ENCODE measurements at places on chromosomes 13 and 19.

- no peak for DNase-seq
These were observed 186.2 kb downstream of the USP12 start for GRCh38 chr13:26985285-26985878.

- DNase-seq = no peak
These were observed 364.9 kb downstream of the OXGR1 start for GRCh38 chr13:96629331-96629730.

- DNase-seq = no peak
These were observed 55.7 kb upstream of the PTPRS start for GRCh38 chr19:5396096-5396939.

DNA sequence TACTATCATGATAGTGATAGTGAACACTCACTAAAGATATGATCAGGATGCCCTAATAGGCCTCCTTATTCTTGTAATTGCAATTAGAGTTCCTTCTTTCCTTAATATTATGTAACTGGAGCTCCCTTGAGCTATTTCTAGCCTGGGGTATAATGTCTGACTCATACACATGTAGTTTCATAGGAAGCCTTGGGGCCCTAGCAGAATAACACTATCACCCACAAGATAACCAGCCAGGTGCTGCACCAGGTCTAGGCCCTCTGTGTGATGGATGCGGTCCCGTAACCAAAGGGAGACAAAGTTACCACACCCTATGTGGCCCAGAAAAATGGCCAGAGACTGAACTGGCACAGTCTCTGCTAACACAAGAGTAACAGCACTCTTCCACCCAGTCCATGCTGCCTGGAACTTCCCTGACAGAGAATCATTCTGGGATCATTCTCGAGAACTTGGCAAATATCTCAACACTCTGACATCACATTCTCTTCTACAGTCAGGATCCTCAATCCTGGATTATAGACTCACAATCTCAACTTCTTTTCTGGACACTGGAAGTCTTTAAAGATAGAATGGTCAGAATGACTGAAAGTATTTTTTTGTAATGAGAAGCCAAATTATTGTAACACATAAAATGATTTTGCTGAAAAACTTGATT, 32.6 kb upstream of the IGFL4 start:
- DNase-seq = no peak

GRCh38 chr13:48892688-48893075, 83.0 kb upstream of the FNDC3A start:
- DNase-seq = no peak

- DNase-seq = no peak
These were observed 21.1 kb upstream of the ZNF766 start for GRCh38 chr19:52248241-52248640.

- DNase-seq = no peak
These were observed 32.2 kb downstream of the EXOC3L2 start for GRCh38 chr19:45213031-45213430.

DNA sequence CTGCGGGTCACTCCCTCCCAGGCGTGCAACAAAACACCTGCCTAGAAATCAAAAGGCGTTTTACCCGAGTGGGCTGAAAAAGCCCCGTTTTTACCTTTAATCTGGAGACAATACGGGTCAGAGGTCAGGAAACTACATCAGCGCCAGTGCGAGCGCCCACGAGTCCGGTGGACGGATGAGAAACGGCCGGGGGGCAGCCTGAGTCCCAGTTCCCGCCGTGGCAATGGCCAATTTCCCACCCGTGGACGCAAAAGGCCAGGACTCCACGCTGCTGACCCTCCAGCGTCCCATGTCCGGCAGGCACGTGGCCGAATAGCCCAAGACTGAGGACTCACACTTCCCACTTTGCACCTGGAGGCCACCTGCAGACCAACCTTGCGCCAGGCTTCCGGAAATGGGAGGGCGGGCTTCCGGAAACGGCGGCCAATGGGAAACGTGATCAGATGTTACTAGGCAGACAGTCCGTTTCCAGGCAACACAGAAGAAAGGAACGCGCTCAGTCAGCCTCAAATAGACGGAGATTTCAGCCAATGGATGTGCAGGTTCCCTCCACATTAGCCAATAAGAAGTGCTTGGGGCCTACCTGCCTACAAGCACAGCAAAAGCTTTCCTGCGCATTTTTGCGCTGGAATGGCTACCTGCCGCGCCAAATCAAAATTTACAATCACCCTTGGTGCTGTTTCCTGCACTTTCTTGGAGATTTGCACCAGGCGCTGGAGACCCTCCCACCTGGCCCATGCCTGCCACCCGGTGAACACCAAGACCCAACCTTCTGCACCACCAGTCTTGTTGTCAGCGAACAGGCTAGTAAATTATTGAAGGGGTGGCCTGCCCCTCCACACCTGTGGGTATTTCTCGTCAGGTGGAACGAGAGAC, 47.4 kb downstream of the ZFP14 start:
- peak; percentile 43 for DNase-seq

DNA sequence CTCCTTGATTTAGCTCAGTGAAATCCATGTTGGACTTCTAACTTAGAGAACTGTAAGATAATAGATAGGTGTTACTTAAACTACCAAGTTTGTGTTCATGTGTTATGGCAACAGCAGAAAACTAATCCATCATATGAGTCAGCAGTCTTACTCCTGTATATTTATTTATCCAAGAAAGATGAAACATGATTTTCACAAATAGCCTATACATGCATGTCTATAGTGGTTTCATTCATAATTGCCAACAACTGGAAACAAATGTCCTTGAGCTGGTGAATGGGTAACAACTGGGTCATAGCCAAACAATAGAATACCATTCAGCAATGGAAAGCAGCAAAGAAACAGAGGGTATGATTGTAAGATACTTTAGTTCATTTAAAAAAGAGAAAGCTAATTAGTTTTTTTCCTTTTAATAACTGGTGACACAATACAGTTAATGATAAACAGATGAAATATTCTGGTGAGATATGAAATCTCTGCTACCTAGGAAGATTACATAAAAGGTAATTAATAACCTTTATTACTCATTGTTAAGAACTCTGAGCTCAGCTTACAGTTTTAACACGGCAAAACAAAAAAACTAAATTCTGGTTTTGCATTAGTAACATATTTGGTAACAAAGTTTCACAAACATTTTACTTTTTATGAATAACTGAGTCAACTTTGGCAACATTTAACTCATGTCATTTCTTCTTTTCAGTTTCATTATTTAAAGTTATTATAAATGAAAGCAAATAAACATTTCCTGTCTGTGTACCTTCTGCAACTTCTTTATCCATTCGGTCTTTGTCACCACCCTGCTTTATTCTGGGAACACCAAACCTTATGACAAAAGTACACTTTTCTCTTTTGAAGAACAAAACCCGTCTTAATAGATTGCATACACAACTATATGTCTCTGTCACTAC, 181.3 kb downstream of the LIG4 start:
- no peak for DNase-seq

DNA sequence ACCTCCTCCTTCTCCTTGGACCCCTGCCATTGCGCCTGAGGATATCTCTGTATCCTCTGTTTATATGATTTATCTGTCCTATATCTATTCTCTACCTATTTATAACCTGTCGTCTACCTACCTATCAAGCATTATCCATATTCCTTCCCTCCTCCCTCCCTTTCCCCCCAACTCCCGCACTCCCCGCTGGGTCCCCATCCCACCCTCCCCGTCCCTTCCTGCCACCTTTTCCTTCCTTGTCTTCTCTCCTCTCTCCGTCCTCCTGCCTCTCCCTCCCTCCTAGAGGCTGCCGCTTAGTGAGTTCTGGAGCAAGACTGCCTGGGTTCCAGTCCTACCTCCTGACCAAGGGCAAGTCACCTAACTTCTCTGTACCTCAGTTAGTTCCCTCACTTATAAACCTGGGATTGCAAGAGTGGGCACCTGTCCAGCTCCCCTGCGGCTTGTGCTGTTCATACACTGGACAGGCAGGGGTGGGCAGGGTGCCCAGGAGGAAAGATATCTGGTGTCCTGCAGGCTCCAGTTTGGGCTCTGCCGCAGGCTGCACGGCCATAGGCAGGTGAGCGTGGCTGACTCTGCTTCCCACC, 16.1 kb downstream of the TTYH1 start:
- no peak for DNase-seq

DNA sequence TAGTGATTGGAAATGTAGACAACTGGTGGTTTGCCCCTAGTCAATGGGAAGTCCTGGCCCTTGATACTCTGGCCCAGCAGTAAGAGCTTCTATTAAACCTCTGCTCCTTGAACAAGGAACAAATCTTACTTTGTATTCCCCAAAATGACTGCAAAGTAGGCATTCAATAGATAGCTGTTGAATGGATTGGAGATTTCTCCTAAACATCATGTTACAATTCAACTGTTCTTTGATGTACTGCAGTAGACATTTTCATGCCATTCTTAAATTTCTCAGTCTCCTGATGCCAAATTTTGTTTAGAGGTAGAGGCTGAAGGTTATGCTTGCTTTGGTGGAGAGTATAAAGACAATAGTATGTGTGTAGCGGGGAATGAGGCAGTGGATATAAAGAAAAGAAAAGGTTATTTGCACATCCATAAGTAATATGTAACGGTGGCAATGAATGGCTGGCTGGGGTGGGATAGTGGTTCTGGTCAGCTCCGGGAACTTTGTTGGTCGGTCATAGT, 12.8 kb downstream of the MIR17HG start:
- DNase-seq = no peak

DNA sequence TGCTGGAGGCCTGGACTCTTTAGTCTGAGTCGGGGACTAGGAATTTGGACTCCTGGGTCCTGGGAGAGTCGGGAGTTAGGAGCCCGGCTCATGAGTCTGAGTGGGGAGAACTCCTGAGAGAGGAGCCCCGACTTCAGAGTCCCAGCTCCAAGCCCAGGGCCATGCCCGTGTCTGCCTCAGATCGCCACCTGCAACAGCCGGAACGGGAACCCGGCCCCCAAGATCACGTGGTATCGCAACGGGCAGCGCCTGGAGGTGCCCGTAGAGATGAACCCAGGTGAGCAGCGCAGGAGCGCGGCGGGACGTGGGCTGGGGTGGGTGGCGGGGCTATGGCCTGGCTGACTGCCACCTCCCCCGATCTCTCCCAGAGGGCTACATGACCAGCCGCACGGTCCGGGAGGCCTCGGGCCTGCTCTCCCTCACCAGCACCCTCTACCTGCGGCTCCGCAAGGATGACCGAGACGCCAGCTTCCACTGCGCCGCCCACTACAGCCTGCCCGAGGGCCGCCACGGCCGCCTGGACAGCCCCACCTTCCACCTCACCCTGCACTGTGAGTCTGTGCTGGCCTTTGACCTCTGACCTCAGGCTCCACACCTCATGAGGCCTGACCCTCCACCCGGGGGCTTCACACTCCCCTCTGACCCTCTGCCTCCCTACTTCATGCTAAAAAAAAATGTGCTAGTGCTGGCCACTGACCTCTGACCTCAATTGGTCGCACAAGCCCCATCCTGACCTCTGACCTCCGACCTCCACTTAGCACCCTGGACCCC, 4.4 kb downstream of the BCAM start:
- no peak for DNase-seq

- DNase-seq = no peak
These were observed 1.2 kb downstream of the AKT1S1 start for GRCh38 chr19:49875857-49876421.

GRCh38 chr13:68574053-68574452, 1343.9 kb upstream of the PCDH9 start:
- DNase-seq = no peak

GRCh38 chr19:54282686-54283470, 2.0 kb upstream of the LILRB2 start:
- DNase-seq = no peak

GRCh38 chr19:34475975-34476594, 5.5 kb upstream of the WTIP start:
- no peak for DNase-seq

- no peak for DNase-seq
These were observed at the start of gene SSBP4 for GRCh38 chr19:18419195-18419698. Gene SSBP4, plus strand, starts transcription at chr19:18419398. Its CDS starts 251 bp downstream, at chr19:18419649.

DNA sequence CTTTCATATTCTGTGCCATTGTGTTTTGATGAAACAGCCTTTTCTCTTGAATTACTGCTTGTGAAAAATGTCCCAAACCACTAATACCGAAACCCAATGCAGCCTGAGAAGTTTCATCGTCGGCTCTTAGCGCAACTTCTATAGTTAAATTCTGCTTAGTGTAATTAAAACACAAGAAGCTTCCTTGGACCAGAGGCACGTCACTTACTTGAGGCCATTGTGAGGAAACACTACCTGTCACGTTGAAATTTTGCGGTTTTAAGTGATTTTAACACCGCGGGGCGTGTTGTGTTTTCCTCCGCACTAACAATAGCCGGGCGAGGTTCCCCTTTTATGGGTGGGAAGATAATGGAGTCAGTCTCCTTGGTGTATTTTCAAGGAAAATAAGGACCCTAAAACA, 70.9 kb downstream of the GGACT start:
- no peak for DNase-seq

GRCh38 chr19:47186446-47187334, 44.3 kb downstream of the BBC3 start:
- DNase-seq = no peak

GRCh38 chr13:27973961-27974662, 5.0 kb upstream of the CDX2 start:
- no peak for DNase-seq

All from esophagus squamous epithelium (tissue), 5 donors.